ENCODE measurements at places on chromosomes 6 and 20.

GRCh38 chr20:9129756-9130155 lies 60.9 kb downstream of the PLCB4 start:
- no peak for DNase-seq

DNA sequence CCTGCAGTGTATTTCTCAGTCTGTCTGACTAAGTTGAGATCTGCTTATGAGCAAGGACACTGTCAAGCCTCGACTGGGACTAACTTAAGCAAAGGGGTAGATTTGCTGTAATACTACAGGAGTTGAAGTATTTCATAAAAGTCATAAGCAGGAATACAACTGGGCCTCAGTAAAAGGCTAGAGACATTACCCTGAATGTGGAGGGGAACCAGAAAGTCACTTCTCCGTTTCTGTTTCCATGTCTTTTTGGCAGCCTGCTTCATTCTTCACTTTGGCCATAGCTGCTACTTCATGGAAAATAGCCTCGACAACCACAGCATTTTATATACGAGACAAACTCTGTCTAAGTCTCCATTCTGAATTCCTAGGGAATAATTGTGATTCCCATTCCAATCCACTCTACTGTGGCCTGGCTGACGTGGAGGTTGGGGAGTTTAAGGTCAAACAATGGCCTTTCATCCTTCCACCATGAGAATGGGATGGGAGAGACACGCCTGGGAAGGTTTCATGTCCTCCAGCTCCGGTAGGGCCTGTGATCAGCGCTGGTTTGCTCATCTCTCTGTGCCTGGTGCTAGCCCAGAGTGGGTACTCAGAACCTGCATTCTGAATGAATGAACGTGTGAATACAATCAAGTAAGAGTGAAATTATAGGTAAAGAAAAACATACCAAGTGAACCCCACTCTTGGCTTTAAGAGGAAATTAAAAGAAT lies 37.1 kb upstream of the DUSP22 start:
- DNase-seq = no peak

- peak; percentile 42 for DNase-seq
Observed at GRCh38 chr20:461254-462198, 807 bp downstream of the TBC1D20 start.

DNA sequence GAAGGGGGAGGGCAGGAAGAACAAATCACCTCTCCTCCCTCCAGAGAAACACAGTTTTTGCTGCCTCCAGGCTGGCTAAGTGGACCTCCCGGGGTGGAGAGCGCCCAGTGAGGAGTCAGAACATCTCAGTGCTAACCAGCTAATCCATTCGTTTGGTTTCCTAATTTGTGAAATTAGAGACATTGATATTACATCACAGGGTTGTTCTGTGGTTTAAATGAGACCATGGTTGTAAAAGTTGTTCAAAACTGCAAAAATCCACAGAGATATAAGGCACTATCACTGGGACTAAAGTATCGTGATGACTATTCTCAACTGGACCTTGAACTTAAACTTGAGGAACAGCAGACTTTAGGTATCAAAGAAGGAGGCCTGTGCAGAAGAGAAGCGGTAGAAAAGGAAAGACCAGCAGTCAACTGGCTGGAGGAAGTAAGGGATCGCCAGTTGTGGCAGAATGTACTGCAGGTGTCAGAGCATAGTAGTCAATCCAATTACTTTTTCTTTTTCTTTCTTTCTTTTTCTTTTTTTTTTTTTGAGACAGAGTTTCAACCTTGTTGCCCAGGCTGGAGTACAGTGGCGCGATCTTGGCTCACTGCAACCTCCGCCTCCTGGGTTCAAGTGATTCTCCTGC lies 33.9 kb downstream of the RIPOR2 start:
- DNase-seq = no peak

DNA sequence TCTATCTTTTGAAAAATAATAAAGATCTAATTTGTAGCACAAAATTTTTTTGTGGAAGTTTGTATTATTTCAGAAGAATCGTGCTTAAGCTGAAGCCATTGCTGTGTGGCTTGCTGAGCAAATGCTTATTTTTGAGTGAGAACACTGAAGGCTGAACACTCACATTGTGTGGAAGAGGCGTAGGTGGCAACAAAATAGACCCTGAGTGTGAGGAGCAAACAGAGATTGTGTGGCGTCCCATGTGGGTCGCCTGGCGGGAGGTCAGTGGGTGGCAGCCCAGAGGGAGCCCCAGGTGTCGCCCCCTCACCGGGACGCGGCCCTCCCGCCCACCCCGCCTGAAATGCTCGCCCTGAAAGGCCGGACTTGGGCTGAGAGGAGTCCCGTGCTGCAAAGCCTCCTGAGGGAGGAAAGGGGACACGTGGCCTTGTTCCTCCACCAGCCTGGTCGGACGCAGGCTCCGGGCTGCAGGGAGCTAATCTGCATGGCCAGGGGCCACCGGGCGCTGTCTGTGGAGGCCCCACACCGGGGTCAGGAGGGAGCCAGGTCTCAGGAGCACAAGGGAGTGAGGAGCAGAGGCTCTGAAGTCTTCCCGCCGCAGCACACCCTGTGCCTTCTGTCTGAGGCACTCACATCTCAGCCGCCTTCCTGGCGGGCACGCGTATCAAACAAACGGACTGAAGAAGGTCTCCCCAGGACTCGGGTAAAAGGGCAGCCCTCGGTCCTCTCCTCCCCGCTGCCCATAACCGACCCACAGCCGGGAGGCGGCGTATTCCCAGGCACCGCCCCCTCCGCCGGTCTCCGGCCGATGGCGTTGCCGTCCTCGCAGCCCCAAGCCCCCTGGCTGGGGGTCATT lies 15.9 kb downstream of the DDO start:
- no peak for DNase-seq

GRCh38 chr6:157769776-157770426 lies 53.1 kb upstream of the SNX9 start:
- no peak for DNase-seq

- no peak for DNase-seq
Observed at GRCh38 chr20:25077610-25078169, 4.3 kb downstream of the VSX1 start.

DNA sequence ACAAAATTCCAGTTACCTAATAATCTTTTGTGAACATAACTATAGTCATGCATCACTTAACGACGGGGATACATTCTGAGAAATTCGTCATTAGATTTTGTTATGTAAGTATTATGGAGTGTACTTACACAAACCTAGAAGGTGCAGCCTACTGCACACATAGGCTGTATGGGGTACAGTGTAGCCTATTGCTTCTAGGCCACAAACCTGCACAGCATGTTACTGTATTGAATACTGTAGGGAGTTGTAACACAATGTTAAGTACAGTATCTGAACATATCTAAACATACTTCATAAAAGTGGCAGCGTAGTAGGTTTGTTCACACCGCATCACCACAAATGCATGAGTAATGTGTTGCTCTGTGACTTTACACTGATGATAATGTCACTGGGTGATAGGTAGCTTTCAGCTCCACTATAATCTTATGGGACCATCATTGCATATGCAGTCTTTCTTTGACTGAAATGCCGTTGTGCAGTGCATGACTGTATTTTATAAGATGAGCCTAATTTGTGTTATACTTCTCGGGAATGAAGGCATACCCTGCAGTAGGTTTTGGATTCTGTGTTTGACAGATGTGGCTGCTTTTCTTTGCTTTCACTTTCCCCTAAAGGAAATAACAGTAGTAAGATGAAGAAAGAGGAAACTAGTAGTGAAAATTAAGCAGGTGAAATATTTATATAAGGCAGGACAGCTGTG lies 365.6 kb downstream of the FARS2 start:
- no peak for DNase-seq

GRCh38 chr20:60187683-60188082 lies 229.5 kb downstream of the CDH26 start:
- DNase-seq = no peak

Measured in stimulated activated CD4-positive, alpha-beta T cell treated with anti-CD3 and anti-CD28 coated beads, Interleukin-12 subunit alpha, Interleukin-12 subunit beta, amount 100 ng/mL, for 48 hours (primary cell).